NCI-H1436 treated with DMSO at 0.1 percent for 48 hours (cell line): ENCODE measurements at places on chromosomes 16 and 17.

DNA sequence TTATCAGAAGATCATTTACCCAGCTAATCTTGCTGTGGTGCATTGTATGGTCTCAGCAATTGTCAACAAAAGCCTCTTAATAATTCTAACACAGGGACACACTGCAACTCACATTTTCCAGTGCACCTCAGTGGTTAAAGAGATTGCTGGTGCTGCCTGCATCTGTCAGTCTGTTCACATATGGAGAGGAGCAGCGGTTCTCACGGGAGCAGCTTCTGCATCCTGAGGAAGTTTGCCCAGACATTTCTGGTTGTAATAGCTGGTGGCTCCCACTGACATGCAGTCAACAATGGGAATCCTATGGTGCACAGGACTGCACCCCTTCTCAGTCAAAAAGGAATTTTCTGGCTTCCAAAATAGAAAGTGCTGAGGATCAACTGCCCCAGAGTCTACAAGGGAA, 7.8 kb downstream of the GGA2 start:
- DNase-seq = no peak

DNA sequence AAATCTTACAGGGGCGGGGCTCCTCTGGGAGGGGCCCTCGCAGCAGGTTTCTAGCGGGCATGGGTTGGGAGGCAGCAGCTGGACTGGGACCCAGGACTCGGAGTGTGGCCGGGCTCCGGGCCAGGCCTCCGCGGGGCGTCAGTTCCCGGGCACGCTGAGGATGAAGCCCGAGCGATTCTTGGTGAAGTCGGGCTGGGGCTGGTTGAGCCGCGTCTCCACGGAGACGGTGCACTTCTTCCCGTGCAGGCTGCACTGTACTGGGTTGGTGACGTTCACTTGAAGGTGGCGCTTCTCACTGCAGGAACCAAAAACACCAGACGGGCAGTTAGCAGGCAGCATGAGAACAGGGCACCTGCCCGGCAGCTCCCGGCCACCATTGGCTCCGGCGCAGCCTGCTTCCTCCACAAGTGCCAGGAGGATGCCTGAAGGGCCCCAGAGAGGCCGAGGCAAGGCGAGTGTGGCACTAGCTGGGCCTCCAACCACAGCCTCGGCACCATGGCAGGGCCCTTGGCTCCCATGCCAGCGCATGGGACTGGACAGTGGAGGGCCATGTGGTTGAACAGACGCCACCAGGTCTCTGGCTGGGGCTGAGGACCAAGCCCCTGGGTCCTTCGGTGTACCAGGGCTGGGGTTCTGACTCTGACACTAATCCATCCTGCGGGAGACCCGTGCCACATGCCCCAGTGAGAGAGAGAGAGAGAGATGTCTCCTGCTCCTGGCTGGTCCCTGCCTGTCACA, 8.0 kb downstream of the CDK5R1 start:
- DNase-seq = no peak

DNA sequence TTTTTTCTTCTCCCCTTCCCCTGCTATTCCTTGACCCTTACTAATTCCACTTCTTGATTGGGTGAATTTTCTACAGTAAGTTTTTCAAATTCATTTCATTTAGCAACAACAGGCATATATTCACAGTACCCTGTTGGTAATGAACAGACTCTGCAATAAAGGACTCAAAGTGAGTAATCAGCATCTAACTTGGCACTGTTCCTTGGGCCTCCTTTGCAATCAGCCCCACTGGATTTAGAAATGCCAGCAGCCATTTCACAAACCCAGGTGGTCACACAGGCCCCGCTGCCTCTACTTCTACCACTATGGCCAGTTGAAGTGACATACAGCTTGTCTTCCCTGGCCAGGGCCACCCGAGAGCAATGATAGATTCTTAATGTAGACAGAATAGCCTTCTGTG, 113.8 kb downstream of the CYB561 start:
- DNase-seq = no peak

DNA sequence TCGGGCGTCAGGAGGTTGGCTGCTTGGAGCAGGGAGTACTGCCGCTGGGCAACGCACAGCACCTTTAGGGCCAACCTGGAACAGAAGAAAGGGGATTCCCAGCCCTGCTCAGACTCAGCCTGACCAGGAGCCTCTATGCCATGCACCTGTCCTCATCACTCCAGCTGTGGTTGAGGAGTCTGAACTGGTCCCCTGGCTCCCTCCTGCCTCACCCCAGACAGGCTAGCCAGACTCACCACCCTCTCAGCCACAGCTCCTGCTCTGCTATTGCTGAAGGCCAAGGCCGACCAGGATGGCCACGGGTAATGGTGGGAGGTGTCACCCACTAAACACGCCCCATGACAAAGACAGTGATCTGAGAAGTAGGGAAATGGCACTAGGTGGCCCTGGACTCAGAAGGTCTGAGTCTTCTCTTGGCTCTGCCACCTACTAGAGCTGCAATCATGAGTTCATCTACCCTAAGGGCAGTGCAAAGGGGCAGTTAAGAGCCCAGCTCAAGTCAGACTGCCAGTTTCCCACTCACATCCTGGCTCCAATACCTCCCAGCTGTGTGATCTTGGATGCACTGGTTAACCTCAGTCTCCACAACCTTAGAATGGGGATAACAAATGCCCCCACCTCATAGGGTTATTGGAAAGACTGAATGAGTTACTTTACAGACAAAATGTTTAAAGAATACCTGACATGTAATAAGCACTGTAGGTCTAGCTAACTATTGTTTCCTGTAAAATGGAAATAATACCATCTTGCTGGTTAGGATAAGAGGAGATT, 13.8 kb upstream of the GFAP start:
- no peak for DNase-seq

- DNase-seq = no peak
Observed at GRCh38 chr16:19132255-19132654, 18.5 kb downstream of the ITPRIPL2 start.

DNA sequence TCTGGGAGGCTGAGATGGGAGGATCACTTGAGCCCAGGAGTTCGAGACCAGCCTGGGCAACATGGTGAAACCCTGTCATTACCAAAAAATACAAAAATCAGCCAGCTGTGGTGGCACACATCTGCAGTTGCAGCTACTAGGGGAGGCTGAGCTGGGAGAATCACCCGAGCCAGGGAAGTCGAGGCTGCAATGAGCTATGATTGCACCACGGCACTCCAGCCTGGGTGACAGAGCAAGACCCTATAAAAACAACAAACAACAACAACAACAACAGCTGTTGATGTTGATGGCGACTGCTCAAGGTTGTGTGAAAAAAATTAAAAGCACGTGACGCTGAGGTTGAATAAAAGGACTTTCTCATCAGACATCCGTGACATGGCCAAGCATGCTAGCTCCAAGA, 40.8 kb upstream of the CIBAR2 start:
- no peak for DNase-seq

DNA sequence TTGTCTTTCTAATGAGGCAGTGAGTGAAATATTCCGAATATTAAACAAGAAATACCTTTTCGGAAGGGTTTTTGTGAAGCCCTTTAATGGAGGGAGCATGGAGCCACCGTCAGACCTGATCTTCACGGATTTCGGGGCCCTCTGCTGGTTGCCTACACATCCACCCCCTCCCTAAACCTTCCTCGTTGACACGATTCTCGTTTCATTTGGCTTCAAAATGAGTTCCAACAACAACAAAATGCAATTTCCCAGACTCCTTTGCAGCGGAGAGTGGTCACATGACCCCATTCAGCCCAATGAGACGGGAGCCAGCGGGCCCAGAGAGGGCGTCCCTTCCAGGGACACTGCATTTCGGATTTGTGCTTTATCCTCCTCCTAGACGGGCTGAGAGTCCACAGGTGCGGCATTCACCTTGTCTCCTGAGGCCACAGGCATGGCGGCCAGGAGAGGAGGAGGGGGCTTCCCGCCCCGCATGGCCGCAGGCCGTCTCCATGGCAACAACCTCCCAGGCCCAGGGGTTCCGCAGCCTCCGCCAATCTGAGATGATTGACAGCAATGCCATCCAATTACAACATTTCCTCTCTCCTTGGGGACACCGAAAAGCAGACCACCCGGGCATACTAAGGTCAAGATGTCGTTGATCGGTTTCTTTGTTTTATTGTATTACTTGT, 259.8 kb downstream of the C16orf95 start:
- no peak for DNase-seq

DNA sequence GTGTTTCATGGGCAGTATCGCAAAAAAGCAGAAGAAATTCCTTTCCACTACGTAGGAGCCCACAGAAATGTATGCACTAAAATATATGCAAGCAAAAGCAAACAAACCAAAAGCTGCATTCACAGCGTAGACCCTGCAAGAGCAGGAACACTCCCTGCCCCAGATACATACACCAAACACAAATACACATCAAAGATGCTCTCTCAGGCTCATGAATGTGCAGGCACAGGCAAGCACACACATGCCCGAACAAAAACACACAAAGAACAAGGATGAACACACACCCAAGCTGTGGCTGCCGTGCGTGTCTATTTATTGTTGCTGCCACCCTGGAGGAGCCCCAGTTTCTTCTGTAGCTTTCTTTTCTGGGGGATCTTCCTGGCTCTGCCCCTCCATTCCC, 1.7 kb downstream of the NUPR1 start:
- DNase-seq = no peak

DNA sequence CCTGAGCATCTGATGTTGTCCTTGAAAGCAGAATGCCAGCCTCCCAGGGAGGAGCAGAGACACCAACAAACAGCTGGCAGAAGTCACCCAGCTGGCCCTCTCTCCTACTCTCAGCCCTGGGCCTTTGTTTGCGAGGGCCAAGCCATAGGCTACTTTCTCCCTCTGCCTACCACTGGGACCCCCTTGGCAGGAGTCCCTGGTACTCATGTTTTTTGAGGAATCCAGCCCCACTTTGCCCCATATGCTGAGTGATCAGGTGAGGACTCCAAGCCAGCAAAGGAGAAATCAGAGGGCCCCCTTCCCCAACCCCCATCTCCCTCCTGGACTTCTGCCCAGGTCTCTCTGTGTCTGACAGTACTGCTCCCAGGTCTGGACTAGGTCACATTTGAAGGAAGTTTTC, 121.9 kb downstream of the USP31 start:
- DNase-seq = no peak

- no peak for DNase-seq
Observed at GRCh38 chr16:64361753-64362152, 760.1 kb downstream of the CDH11 start.

DNA sequence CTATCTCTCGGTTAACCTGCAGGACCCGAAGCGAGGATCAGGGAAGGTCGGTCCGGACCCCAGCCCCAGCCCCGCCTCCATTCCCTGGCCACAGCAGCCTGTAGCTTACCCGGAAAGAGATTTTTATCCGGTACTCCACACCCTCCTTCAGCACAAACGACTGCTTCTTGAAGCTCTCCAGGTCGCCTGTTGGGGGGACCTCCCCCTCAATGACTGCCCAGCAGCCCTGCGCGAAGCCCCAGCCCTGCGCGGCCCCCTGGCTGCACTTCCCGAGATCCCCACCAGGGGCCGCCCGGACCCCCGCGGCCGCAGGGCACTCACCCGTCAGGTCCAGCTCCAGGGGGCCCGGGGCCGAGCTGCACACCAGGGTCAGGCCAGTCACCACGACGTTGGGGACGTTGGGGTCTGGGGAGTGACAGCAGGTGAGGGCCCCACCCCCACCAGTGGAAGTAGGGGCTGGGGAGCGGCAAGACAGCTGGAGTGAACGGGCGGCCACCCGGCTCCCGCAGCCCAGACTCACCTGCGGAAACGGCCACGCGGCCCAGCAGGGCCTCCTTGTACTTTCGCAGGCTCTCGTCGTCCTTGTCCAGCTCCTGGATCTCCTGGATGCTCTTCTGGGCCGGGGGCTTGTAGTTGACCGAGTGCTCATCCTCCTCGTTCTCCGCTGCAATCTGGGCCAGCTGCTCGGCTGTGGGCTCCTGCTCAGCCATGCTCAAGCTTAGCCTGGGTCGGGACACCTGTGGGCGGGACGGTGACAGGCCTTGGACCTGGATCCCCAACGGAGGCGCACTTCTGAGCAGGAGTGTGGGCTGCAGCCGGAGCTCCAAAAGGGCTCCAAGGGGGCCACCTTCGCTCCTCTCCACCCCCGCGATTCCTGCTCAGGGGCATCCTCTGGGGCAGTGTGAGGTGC, 1.7 kb downstream of the ARHGDIA start:
- DNase-seq = no peak

DNA sequence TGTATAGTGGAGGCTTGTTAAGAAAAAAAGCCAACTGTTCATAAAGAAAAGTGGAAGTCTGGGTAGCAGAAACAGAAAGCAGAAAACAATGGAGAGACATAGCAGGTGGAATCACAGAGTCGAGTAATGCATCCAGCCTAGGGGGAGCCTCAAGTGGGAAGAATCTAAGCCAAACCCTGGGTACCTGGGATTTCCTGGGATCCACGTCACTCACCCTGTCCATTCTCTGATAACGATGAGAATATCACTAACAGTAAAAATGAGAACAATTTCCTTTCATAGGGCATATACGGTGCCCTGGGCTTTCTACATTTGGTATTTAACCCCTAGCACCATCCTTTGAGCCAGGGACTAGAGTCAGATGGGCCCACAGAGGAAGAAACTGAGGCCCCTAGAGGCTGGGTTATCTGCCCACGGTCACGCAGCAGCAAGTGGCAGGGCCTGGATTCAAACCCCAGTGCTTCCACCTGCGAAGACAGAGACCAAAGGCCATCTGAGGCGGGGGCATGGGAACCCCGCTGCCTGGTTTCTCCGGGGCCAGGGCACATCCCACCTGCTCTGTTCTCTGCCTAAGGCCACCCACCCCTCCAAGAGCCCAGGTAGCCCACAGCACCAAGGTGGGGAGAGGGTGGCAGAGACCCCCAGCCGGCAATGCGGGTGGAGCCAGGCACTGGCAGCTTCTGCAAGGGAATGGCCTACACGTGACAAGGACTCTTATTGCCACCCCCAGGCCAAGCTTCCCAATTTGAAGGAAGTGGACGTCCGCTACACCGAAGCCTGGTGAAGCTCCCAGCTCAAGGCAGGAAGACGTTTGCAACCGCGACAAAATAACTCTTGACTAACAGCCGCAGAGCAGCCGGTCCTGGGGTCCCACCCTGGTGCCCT, 69.8 kb upstream of the PLCG2 start:
- no peak for DNase-seq

DNA sequence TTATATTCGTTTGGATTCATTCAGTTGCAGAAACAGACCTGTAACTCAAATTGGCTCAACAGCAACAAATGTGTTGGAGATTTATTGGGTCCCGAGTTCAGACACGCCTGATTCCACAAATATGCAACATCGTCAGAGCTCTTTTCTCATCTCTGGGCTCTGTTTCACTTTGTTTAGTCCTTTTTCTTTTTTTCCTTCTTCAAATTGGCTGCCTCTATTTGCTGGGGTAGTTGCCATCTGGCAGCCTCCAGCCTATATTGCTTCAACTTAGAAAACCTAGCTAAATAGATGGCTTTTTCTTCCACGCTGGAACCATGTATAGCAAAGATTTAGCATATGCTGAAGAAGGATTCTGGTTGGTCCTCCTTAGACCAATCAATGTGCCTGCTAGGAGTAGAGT, 398.5 kb downstream of the RBFOX1 start:
- DNase-seq = no peak

DNA sequence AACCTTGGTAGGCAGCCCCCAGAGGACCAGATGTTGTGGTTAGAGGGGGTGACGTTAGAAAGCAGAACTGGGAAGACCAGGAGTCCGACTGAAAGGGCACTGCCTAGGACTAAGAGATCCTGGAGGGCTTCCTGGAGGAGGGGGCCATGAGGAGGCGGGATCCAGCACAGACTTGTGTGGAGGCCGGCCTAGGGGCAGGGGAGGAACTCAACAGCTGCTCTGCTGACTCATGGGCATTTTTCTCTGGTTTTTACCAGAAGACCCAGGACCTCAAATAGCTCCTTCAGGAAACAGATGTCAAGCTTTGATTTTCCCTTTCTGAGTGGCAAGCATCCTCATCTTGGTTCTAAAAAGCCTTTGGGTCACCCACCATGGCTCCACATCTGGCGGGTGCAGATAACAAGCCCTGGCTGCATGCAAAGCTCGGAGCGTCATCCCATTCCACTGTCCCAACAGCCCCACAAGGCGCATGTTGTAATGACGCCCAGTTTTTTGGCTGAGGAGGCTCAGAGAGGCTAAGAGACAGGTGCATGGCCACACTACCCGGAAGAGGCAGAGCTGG, 29.0 kb downstream of the IL21R start:
- DNase-seq = no peak
